Glutamatergic neuron (in vitro differentiated cells): ENCODE measurements at places on chromosomes 3 and 15.

- no peaks in the 10 kb centered on the region for H3K4me1 ChIP-seq
- no peak overlapping the region for H3K4me3 ChIP-seq
- H3K27me3 ChIP-seq = no peaks in the 10 kb centered on the region
- H3K27ac ChIP-seq = no peak overlapping the region
Observed at GRCh38 chr3:174869448-174869847, 10.3 kb downstream of the NAALADL2 start.

DNA sequence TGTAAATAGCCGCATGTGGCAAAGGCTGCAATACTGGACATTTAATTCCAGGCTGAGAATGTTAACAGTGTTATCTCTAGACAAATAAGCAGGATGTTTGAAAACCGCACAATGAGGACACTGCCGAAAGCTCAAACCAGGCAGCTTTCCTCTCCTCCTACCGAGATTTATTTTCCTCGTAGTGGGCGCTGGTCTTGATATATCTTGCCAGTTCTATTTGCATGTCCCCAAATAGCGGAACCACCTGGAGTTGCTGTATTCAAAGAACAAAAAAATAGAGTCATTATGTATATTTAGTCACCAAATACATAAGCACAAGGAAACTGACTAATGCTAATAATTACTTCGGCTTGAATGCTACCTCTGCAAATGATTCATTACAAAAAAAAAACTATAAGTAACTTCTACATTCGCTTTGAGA lies 46.5 kb downstream of the CYFIP1 start:
- H3K36me3 ChIP-seq = no peaks in the 10 kb centered on the region
- no peak overlapping the region for H3K4me3 ChIP-seq
- peaks cover 4% of the 10 kb centered on the region for H3K27me3 ChIP-seq

DNA sequence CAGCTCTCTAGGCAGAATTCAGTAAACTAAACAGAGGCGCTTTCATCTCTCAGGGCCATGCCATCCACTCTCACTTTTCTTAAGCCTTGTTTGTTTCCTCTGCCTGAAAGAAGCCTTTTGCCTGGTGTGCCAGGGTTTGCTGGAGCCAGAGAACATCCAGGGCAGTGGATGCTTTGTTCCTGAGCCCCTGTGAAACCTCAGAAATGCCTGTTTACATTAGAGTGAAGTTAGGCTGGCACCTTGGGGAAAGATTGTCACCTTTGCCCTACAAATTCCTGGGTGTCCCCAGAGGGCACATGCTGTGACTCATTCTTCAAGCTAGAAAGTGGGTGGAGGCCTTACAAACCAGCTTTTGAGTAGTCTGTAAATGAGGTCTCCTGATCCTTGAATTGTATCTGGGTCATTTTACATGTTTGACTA lies 10.7 kb upstream of the TRAK1 start:
- H3K36me3 ChIP-seq = peaks cover 9% of the 10 kb centered on the region
- H3K4me1 ChIP-seq = peaks cover 49% of the 10 kb centered on the region
- DNase-seq = no peak
- H3K4me3 ChIP-seq = peak overlapping the region; percentile 78

- H3K27me3 ChIP-seq = peaks cover 2% of the 10 kb centered on the region
- no peak overlapping the region for H3K4me3 ChIP-seq
- H3K36me3 ChIP-seq = no peaks in the 10 kb centered on the region
- H3K27ac ChIP-seq = no peak overlapping the region
- DNase-seq = no peak
- H3K4me1 ChIP-seq = peaks cover 4% of the 10 kb centered on the region
Observed at GRCh38 chr3:116096631-116097030, 348.7 kb downstream of the LSAMP start.

DNA sequence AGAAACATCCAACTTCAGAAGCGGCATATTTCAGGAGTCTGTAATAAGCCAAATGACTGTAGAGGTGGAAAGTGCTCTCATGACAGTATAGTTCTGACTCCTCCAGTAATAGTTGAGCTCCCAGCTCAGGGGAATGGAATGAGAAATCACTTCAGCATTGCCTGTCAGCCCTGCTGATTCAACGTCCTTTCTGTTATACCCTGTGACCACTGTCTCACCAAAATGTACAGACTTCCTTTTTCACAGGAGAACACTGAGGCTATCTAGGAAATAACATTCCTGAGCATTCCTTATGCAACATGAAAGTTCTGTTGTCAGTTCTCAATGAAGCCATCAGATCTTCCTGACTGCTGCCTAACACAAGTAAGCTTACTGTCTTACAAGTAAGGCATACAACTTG lies 284.5 kb upstream of the MME start:
- H3K4me3 ChIP-seq = no peak overlapping the region
- H3K27me3 ChIP-seq = no peaks in the 10 kb centered on the region
- no peak overlapping the region for H3K27ac ChIP-seq
- DNase-seq = no peak

GRCh38 chr15:67594770-67595169 lies 52.3 kb downstream of the MAP2K5 start:
- peaks cover 4% of the 10 kb centered on the region for H3K36me3 ChIP-seq
- H3K27ac ChIP-seq = peak overlapping the region; percentile 13
- H3K27me3 ChIP-seq = peaks cover 5% of the 10 kb centered on the region
- no peak for DNase-seq
- peaks cover 26% of the 10 kb centered on the region for H3K4me1 ChIP-seq

DNA sequence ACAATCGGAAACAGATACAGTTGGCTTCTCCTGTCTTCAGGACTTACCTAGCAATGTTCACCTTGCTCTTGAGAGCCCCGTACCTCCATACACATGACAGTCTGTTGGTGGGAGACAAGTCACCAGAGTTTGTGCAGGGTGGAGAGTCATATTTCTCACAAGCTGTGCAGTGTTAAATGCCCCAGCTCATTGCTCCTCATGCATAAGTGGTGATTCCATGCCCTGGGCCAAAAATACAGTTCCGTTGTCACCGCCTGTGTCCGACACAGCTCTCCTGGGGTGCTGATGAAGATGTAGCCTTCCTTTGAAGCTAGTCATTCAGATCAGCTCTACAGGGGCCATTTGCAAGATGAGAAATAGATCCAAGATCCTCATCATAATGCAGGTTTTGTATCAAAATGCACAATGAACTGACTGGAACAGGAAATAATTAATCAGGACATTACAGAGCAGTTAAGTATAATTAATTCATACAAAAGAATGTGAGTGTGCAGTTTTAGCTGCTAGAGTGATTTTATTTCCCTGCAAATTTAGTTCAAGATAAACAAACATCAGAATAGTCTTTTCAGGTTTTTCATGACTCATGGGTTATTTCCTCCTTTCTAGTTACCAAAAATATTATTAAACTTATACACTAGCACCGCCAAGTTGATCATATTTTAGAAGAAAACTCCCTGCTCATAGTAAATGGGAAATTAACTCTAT lies 66.5 kb downstream of the CD47 start:
- peaks cover 12% of the 10 kb centered on the region for H3K36me3 ChIP-seq
- no peak for DNase-seq
- H3K4me1 ChIP-seq = peaks cover 17% of the 10 kb centered on the region
- peaks cover 3% of the 10 kb centered on the region for H3K27me3 ChIP-seq
- H3K27ac ChIP-seq = peak overlapping the region; percentile 90
- H3K4me3 ChIP-seq = no peak overlapping the region

- H3K4me3 ChIP-seq = no peak overlapping the region
- no peaks in the 10 kb centered on the region for H3K4me1 ChIP-seq
- no peaks in the 10 kb centered on the region for H3K36me3 ChIP-seq
- H3K27me3 ChIP-seq = no peaks in the 10 kb centered on the region
- no peak overlapping the region for H3K27ac ChIP-seq
Observed at GRCh38 chr3:156633335-156633734, 41.1 kb upstream of the TIPARP start.

DNA sequence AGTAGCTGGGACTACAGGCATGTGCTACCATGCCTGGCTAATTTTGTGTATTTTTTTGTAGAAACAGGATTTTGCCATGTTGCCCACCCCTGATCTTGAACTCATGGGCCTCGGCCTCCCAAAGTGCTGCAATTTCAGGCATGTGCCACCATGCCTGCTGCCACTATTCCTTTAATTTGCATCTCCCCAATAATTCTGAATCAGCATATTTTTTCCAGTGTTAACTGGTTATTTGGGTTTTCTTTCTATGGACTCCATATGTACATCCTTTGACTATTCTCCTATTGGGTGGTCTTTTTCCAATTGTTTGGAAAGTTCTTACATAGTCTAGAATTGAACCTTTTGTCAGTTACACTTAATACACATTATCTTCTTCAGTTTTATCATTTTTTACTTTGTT lies 28.1 kb downstream of the HLTF start:
- no peak overlapping the region for H3K4me3 ChIP-seq
- no peaks in the 10 kb centered on the region for H3K4me1 ChIP-seq
- H3K27me3 ChIP-seq = peaks cover 1% of the 10 kb centered on the region
- H3K27ac ChIP-seq = no peak overlapping the region
- H3K36me3 ChIP-seq = peaks cover 3% of the 10 kb centered on the region
- DNase-seq = no peak

DNA sequence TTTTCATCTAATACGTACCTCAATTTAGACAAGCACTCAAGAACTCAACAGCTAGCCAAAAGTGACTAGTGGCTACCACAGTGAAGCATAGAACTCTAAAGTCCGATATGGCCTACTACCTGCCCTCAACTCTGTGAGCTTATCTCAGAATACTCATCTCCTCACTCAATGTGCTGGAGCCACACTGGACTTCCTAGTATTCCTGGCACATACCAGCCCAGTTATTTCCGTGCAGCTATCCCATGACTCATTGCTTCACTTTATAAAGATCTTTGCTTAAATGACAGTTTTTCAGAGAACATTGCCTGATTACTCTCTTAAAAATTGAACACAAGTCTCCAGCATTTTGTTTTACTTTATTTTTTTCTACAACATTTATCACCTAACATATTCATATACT lies 524.7 kb downstream of the PYDC2 start:
- H3K27ac ChIP-seq = no peak overlapping the region
- no peaks in the 10 kb centered on the region for H3K27me3 ChIP-seq

DNA sequence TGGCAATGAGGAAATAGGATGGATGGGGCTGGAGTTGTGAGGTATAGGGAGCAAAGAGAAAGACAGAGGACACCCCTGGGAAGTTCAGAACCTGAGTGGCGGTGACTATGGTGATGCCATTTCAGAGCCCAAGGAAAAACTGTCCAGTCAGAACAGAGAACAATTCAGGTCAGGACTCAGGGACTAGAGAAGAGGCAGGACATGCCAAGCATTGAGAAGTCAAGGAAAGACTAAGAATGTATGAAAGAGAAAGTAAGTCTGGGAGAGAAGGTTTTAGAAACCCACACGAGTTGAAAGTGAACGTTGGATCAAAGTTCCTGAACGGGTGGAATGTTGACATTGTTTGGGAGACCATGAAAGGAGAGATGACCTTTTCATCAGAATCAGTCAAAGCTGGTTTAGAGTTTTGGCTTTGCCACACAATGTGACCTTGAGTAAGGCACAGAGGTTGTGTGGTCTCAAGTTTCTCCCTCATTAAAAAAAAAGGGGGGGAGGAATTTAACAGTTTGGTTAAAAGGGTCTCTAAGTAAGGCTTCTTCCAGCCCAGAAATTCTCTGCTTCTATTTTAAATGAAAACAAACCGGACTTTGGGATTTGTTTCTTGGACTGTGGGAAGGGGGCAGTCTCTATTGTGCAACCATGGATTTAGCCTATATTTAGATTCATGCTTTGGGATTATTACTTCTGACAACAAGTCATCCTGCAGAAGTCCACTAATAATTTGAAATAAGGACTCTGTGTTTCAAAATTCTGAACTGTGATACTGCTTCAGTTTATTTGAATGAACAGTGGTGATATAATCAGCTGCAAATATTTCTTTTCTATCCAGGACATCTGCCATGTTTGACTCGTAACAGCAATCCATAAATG lies 315.9 kb upstream of the TBL1XR1 start:
- no peak for DNase-seq
- peaks cover 12% of the 10 kb centered on the region for H3K4me1 ChIP-seq
- peaks cover 2% of the 10 kb centered on the region for H3K27me3 ChIP-seq
- peak overlapping the region; percentile 7 for H3K27ac ChIP-seq
- H3K36me3 ChIP-seq = no peaks in the 10 kb centered on the region

GRCh38 chr3:155748611-155749365 lies 3.9 kb upstream of the PLCH1 start:
- no peak overlapping the region for H3K4me3 ChIP-seq
- H3K27me3 ChIP-seq = no peaks in the 10 kb centered on the region
- no peak for DNase-seq
- no peaks in the 10 kb centered on the region for H3K36me3 ChIP-seq

GRCh38 chr3:63914312-63914711 lies 2.1 kb upstream of the SCAANT1 start:
- no peaks in the 10 kb centered on the region for H3K36me3 ChIP-seq
- no peak overlapping the region for H3K4me3 ChIP-seq
- peaks cover 11% of the 10 kb centered on the region for H3K27me3 ChIP-seq
- H3K27ac ChIP-seq = no peak overlapping the region
- DNase-seq = no peak
- peaks cover 3% of the 10 kb centered on the region for H3K4me1 ChIP-seq

- H3K36me3 ChIP-seq = no peaks in the 10 kb centered on the region
- H3K27me3 ChIP-seq = no peaks in the 10 kb centered on the region
- H3K4me3 ChIP-seq = no peak overlapping the region
- no peak overlapping the region for H3K27ac ChIP-seq
- no peak for DNase-seq
- H3K4me1 ChIP-seq = no peaks in the 10 kb centered on the region
Observed at GRCh38 chr3:177449360-177450006, 252.2 kb upstream of the TBL1XR1 start.

GRCh38 chr15:52213206-52213605 lies 22.0 kb upstream of the GNB5 start:
- H3K27ac ChIP-seq = no peak overlapping the region
- H3K36me3 ChIP-seq = no peaks in the 10 kb centered on the region
- no peaks in the 10 kb centered on the region for H3K27me3 ChIP-seq
- DNase-seq = no peak

DNA sequence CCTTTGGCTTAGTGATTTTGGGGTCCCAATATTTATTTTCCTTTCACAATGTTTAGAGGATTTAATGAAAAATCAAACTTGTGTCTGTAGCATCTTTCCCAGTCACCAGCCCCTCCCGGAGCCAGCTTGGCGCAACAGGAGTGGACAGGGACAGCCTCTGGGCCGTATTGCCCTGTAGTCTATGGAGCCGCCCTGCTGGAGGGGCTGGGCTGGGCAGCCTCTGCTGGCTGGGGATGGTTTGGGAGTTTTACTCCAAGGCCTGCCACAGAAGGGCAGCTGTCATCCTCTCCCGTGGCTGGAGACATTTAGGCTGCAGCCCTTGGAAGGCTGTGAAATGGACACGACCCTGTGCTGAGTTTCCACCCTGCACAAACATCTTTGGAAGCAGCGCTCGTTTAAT lies 89.4 kb upstream of the RGMA start:
- no peak overlapping the region for H3K27ac ChIP-seq
- no peak for DNase-seq

DNA sequence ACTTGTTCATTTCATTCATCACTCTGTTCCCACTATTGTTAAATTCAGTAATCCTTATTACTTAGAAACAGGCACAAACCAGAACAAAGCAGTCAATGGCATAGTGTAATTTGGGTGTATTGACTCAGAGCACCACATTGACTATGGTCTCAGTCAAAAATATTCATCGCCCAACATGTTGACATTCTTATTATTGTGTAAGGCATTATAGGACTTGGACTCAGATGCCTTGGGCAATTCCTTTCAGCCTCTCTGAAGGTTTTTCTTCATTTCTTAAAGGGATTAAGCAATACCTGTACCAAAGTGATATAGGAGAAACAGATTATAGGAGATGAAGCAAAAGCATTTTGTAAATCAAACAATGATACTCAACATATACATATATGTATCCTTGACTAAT lies 114.7 kb upstream of the BHLHE40 start:
- no peak overlapping the region for H3K4me3 ChIP-seq
- no peak overlapping the region for H3K27ac ChIP-seq
